Inflammatory macrophage treated with lipopolysaccharide for 4 hours (primary cell): ENCODE measurements at places on chromosomes 2 and 18.

GRCh38 chr2:229173825-229174359 lies 97.2 kb downstream of the PID1 start:
- no peak for DNase-seq

- DNase-seq = no peak
Measured at GRCh38 chr18:32777049-32777448, 4.2 kb upstream of the KLHL14 start.

DNA sequence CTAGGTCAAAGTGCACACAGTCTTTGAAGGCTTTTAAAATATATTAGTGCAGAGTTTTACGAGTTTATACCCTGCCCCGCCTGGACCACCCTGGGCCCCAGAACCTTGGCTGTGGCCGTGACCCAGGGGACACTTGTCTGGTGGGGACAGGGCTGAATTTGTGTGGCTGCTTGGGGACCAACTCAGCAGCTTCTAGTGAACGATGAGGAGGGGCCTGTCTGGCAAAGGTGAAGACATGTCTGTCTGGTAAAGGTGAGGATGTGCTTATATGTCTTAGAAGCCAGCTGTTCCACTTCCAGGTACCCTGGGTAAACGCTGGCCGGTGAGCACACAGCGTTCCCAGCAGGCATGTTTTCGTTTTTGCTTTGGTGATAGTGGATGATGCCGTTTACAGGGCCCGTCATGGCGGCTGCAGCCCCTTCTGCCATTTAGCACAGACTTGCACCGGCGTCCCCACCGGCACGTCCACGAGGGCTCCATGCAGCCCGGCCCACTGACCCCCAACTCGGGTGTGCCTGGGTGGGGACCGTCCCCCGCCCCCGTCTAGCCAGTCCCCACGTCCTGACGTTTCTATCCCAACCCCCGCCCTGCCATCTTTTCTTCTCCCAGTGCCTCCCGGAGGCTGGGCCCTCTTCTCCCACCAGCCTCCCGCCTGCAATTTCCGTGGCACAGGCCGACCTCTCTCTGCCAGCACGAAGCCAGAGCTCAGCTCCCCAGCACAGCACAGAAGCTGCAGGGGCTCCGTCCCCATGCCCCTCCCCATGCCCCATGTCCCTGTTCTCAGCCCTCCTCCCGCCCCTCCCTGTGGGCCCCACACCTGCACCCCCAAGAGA lies 67.8 kb downstream of the SLC66A2 start:
- DNase-seq = no peak

DNA sequence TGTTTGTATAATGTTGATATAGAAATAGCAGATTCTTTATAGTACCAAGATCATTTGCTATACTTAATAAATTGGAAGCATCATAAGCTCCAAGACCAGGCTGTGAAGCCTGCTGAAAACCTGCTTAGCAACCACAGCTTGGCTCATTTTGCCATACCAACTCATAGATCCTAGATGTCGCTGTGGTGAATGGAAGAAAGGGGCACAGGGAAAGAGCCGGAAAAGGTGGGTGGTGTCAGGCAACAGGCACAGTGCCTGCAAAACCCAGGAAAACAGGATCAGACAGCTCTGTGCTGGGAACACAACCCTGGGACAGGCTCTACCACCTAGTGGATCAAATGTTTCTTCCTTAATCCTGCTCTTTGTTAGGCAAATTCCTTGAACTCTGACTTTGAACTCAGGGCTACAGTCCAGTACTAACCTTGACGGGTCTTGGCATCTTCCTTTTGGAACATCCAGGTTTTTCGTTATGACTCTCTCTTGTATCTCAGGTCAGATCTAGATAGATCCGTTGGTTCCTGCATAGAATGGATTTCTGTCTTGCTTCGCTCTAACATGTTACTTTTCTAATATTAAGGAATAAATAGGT lies 31.6 kb downstream of the TWSG1 start:
- DNase-seq = no peak

DNA sequence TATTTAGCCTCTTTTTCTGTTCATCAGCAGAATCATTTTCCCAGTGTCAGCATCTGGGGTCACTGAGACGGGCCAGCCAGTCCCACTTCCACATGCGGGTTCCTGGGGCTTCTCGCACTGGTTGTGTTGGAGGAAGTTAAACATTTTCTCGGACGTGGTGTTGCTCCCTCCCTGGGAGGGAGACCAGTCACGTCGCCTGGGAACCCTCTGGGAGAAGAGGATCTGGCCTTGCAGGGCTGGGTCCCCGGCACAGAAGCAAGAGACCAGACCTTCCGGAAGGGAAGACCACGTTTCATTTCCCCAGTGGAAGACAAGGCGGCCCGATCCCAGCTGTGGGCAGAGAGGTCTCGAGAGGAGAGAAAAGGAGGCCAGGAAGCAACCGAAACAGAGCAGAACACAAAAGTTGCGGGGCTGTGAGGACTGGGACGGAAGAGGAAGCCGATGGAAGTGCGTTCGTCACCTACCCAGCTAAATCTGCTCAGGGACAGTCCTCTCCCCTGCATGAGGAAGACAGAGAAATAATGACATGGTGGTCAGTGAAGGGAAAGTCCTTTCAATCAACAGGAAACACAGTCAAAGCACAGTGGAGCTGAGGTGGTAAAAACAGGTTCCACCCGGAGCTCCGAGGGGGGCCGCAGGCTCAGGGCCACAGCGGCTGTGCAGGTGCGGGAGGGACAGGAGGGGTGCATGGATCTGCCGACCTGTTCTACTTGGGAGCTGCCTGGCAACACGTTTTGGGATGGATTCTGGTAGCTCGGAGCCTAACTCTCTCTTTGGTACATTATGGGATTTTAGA lies 144.4 kb downstream of the MBP start:
- peak; percentile 61 for DNase-seq

DNA sequence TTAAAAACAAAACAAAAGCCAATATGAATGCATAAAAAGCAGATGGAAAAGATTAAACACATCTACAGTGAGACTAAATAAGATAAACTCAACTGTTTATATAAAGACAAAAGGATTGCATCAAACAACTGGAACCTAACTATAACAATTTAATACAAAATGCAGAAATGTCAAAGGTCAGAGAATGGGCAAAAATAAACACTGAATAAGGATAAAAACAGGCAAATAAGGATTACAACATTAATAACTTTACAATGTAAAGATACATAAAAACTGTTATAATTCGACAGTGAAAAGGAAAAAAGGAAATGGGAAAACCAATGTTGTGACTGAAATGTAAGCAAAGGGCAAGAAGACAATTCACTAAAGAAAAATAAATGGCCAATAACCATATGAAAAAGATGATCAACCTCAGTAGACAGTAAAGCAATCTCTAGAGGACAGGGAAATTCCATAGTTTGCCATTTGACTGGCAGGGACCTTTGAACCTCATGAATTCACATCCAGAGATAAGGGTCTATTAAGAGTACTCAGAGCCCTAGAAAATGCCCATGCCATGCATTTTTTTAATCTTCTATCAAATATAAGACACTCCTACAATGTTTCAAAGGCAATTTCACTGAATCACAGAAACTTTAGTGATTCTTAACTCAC lies 83.7 kb downstream of the TMEM131 start:
- peak; percentile 11 for DNase-seq

DNA sequence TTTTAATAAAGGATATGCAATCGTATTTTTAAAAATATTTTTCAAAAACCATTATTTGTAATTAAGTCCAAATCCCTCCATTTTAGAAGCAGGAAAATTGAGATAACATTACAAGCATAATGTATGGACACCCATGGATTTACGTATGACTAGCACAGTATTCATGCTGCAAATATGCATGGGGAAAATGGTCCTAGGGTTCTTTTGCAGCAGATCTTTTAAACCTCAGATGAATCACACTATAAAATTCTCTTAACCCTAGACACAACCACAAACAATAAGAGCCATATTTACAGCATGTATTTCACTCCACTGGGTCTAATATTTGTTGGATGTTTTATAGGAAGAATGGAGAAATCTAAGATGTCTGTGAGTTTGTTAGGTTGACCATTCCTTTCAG lies 453.4 kb downstream of the TGIF1 start:
- no peak for DNase-seq

GRCh38 chr2:136628490-136628889 lies 136.9 kb upstream of the THSD7B start:
- no peak for DNase-seq

DNA sequence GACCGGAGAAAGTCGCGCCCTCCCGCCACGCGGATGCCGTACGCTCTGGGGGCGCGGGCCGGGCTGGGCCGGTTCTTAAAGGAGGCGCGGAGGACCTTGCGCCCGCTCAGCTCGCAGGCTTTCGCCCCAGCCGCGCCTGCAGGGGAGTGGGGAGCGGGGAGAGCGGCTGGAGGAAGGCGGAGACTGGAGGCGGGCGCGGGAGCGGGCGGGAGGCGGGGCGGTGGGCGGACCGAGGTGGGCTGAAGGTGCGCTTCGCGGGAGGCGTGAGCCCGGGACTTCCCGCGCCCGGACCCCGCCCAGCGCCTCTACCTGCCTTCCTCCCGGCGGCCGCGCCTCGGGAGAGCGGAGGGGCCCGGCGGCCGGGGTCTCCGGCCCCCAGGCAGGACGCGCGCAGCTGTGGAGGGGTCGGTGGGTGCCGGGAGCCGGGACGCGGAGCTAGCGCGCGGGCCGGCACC lies at the start of gene ADRA2B:
TSS of gene ADRA2B (minus strand) at position 148 of the 455 bp plus-strand sequence. CDS start 422 bp downstream, outside the sequence.
- DNase-seq = peak; percentile 22

GRCh38 chr18:37659906-37660305 lies 94.3 kb upstream of the CELF4 start:
- no peak for DNase-seq

DNA sequence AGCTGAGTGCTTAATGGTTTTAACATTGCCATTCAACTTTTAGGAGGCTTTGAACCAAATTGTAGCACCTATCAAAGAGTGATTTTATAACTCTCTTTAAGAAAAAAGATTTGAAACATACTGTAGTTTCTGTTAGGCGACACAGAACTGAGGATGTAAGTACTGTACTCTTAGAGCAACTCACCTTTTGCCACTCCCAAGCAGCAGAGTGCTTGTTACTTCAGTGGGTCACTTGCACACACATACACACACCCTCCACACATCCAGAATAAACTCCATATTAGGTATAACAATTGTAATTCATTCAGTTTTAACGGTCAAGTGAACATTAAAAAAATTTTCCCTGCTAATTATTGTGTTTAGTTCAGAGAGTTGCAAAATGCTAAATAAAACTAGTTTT lies 118.3 kb downstream of the CAMKMT start:
- DNase-seq = no peak

DNA sequence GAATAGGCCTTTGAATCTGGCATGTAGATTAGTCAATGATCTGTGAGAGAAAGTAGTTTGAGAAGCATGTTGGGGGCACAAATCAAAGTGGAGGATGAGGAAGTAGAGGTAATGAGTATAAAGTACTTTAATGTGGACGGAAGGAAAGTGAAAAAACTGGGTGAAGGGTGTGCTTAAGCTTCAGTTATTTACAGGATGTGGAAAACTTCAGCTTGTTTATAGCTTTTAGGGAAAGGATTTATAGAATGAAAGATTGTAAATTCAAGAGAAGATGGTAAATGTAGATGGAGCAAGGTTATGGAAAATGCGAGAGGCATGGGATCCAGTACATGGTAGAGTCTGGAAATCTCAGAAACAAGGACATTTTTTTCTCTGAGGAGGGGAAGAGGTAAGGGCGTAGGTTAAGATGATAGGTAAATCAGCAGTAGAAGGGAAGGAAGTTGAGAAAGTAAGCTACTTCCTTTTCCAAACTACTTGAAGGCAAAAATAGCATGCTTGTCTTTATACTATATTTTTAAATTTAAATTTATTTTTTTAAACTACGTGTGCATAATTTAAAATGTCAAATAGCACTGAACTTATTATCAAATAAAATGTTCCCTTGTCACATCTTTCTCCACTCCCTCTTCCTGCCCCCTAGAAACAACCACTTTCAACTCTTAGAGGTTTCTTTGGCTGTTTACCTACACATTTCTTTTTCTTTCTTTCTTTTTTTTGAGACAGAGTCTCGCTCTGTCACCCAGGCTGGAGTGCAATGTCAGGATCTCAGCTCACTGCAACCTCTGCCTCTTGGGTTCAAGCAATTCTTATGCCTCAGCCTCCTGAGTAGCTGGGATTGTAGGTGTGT lies 8.5 kb downstream of the FAM117B start:
- no peak for DNase-seq

GRCh38 chr2:217527590-217528202 lies 475.1 kb downstream of the TNS1 start:
- DNase-seq = no peak

GRCh38 chr2:167509586-167509985 lies 621.3 kb downstream of the XIRP2 start:
- DNase-seq = no peak

DNA sequence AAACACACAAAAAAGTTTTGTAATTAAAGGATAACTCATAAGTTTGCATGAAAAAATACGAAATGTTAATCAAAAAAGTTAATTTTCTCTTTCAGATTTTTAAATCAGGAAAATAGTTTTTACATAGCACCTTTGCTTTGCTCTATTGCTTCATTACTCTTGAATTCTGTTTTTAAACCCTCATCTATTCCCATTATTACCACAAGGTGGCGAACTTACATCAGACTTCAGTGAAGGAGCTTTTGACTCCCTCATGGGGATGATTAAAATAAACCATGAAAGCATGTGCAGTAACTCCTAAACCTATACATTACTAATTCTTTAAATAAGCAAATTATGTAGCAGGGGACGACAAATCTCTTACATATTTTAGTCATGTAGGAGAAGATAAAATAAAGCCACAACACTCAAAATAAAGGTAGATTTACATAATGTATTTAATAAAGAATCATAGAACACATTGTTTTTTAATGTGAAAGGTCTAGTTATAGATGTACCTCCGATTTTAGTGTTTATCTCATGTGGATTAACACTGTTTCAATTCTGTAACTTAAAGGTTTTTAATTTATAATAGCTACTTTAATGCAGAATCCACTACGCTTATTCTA lies 105.2 kb downstream of the NETO1 start:
- DNase-seq = peak; percentile 49

GRCh38 chr2:215684448-215685237 lies 248.8 kb upstream of the FN1 start:
- DNase-seq = no peak

DNA sequence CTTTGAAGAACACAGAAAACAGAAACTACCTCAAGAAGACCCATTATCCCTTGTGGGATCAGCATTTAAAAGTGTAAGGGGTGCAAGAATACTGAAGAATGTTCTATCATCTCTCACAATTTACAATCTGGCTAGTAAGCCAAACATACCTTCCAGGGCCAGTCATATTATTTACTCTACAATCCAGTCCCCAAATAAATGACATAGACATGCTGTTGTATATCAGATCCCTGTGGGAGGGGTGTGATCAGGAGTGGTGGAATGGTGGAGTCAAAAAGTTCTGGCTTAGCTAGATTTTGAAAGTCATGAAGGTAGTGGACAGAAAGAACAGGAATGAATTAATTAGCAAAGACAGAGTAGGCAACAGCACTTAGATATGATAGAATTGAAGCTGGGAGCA lies 1.8 kb upstream of the ITPRID2 start:
- no peak for DNase-seq

- no peak for DNase-seq
Measured at GRCh38 chr2:234673501-234673900, 176.6 kb upstream of the ARL4C start.

GRCh38 chr2:213429516-213429915 lies 145.3 kb downstream of the SPAG16 start:
- DNase-seq = no peak

DNA sequence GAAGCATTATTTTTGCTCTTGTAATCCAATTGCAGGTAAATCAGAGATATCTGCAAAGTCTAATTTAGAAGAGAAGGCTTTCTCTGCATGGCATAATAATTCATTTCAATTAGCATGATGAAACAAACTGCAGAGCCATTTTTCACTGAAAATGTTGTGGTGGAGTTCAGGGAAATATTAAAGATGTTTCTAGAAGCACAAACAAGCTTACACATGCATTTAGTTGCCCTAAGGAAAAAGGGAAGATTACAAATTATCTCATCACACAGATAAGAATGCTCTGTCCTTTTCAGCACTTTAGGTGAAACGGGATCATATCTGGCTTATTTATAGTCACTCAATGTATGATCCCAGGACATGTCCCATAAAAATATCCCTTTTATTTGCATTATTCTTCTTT lies 252.1 kb upstream of the TANK start:
- no peak for DNase-seq
